AG20443 (cell line): ENCODE measurements at places on chromosomes 11 and 22.

GRCh38 chr22:20109411-20110358 lies 6.2 kb upstream of the RANBP1 start:
- no peak for DNase-seq

- DNase-seq = no peak
Observed at GRCh38 chr11:119103793-119104192, 2.1 kb upstream of the DPAGT1 start.

DNA sequence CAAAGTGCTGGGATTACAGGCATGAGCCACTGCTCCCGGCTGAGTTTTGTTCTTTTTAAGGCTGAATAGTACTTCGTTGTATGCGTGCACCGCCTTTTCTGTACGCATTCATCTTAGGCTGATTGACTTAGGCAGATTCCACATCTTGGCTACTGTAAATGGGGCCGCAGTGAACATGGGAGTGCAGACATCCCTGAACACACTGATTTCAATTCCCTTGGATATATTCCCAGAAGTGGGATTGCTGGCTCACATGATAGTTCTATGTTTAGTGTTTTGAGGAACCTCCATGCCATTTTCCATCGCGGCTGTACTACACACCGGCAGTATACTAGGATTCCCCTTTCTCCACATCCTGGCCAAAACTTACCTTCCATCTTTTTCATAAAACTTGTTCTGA lies 10.4 kb upstream of the ZNF74 start:
- DNase-seq = no peak

DNA sequence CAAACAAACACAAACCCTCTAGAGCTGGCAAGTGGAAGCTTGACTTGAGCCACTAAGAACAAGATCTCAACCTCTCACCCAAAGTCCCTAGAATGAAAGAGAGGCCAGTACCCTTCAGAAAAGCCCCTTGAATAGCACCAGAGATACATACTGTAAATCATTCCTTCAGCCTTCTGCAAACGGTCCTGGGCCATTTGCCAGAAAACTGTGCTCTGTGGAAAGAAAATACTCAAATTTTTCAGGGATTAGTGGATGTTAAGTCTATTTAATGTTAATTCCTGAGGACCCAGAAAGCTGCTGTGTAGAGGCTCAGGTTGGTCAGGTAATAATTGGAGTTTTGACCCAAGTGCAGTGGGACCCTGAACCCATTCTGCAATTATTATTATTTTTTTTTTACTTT lies 16.9 kb downstream of the SERPINH1 start:
- DNase-seq = no peak

DNA sequence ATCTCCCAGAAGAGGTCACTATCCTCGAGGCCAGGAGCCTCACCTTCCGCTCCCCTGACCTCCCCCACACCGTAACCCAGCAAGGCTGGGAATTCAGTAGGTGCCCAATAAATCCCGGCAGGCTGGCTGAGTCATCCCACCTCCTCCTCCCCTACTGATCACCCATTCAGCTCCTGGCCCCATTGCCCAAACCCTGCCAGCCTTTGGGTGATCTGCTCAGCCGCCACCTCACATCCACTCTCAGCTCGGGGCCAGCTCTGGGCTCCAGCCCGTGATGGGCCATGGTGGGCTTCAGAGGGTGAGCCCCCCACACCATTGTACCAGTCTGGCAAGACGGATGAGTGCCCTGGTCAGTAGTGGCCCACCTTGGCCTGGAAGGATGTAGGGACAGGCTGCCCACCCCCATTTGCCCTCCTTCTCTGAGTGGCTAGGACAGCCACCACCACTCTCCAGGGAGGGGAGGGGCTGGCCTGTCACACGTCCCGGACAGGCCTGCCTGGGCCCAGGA lies 8.2 kb downstream of the TRPM5 start:
- no peak for DNase-seq

DNA sequence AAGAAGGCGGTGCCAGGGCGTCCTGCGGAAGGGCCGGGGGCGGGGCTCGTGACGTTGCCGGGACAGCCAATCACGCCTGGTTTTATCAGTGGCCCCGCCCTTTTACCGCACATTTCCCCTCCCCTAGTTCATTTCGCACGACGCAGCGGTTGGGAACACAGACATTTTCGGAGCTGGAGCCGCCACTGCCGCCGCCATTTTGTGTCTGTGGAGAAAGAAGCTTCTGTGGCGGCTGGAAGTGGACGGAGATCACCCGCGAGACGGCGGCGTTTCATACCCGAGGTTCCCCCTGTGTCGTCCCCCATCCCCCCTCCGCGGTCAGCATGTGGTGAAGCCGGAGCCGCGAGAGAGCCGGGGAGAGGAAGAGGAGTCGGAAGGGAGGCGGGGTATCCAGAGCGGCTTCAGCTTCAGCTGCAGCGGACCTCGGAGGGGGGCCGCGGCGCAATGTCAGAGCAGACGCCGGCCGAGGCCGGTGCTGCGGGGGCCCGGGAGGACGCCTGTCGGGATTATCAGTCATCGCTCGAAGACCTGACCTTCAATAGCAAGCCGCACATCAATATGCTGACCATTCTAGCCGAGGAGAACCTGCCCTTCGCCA lies at the start of gene PCF11:
Gene PCF11, plus strand, starts transcription at position 136 of the 598 bp plus-strand sequence. Its CDS starts 309 bp downstream, at position 445.
- DNase-seq = peak; percentile 48

GRCh38 chr11:33500861-33501479 lies 199.7 kb downstream of the C11orf91 start:
- no peak for DNase-seq

DNA sequence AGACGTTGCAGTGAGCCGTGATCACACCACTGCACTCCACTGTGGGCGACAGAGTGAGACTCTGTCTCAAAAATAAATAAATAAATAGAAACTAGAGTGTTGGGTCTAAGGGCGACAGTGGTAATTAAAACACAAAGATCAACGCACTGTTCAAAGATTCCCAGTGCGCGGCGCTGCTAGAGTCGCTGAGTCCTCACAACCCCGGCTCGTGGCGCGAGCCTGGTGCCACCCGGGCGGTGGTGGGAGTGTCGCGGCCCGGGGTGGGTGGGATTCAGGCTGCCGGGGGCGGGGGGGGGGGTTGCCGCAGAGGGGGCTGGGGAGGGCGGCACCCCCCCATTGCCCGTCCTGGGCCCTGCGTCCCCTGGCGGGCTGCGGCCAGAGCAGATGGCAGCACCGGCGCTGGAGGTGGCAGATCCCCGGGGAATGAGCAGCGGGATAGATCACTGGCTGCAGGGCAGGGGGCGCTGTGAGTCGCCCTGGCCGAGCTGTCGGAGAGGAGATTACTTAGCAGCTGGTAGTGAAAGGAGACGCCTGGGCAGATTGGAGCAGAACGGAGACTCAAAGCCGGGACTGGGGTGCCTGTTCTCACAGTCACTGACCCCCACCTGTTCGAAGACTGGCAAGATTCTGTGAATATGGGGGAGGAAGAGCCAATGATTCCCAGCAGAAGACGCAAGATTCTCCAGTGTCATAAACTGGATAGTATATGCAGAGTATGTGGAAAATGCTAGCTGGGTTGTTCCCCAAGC lies 30.2 kb upstream of the APOBEC3A start:
- peak; percentile 61 for DNase-seq

- DNase-seq = no peak
Observed at GRCh38 chr11:116240710-116241109, 532.1 kb downstream of the BUD13 start.

- DNase-seq = no peak
Observed at GRCh38 chr11:118215765-118216164, 9.0 kb downstream of the JAML start.

DNA sequence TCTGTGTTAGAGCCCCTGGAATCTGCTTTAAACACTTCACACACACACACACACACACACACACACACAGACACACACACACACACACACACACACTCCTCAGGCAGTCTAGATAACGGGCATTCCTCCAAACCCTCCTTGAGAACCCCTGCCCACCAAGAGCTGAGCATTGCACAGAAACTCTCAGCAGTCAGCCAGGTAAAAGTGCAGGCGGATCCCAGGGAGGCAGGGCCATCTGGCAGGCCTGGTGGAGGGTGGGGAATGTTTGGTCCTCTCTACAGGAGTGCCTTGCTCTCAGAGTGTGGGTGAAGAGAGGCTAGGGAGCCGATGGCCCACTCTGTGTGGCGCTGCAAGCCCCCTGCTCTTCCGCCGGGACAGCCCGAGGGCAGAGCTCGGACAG lies 190.2 kb downstream of the BUD13 start:
- no peak for DNase-seq

DNA sequence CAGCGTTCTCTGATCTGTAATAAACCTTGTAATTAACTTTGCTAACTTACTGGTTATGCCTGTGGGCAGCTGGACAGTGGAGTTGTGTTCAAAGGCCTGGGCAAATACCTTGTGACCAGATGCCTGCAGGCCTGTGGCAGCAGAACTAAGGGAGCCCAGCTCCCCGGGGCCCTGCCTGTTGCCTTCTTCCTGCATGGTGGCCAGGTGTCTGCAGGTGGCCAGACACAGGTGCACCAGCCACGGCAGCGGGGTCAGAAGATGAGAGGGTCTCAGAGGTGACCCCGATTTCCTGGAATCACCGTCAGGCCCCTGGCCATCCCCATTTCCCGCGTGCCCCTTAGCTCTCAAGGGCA lies 127.2 kb downstream of the OSBP2 start:
- DNase-seq = no peak

GRCh38 chr11:74237541-74237940 lies 66.5 kb downstream of the PPME1 start:
- no peak for DNase-seq

- peak; percentile 43 for DNase-seq
Observed at GRCh38 chr22:22745225-22746060, 101.0 kb downstream of the GGTLC2 start.

DNA sequence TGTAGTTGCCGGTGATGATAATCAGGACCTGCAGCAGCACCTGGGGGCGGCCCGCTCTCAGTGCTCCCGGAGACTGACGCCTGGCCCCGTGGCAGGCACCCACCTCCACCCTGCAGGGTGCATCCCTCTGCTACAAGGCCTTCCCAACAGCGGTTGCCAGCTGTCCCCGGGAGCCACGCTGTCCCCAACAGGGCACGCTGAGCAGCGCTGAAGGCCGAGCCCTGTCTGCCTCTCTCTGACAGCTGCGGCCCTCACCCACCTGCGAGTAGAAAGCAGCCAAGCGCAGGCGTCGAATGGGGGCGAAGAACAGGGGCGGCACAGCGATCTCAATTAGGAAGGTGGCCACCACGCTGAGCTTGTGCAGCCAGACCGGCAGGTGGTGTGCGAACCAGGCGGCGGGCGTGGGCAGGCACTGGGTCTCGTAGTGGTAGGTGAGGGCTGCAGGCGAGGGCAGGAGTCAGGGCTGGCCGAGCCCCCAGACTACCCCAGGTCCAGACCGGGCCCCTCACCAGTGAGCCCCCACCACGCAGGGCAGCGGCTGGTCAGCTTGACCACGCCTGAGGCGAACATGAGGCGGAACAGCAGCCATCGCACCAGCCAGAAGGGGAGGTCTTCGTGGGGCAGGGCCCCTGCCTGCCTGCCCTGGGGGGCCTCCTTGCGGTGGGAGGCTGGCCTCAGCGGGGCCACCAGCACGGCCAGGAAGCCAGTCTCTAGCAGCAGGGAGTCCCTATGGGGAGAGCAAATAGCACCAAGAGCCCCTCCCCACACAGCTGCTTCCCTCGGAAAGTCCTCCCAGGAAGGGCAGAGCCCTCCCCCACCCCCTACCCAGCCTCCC lies 1.5 kb downstream of the LMF2 start:
- DNase-seq = no peak

DNA sequence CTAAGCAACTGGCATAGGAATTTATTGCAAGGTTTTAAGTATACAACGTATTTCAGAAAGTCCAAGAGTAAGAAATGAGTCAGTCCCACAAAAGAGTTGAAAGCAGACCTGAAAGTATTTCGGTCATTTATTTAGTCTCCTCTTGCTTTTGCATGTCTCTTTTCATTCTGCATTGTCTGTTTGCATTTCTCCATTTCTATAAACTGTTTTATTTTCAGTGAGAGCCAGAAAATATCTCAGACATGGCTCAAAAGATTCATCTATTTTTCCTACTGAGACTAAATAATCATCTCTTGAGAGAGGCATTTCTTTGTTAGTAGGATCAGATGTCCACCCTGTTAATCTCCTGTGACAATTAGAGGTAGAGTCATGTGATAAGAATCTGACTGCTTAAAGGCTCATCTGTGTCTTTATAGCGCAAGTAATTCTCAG lies 219.1 kb upstream of the CCDC179 start:
- no peak for DNase-seq

DNA sequence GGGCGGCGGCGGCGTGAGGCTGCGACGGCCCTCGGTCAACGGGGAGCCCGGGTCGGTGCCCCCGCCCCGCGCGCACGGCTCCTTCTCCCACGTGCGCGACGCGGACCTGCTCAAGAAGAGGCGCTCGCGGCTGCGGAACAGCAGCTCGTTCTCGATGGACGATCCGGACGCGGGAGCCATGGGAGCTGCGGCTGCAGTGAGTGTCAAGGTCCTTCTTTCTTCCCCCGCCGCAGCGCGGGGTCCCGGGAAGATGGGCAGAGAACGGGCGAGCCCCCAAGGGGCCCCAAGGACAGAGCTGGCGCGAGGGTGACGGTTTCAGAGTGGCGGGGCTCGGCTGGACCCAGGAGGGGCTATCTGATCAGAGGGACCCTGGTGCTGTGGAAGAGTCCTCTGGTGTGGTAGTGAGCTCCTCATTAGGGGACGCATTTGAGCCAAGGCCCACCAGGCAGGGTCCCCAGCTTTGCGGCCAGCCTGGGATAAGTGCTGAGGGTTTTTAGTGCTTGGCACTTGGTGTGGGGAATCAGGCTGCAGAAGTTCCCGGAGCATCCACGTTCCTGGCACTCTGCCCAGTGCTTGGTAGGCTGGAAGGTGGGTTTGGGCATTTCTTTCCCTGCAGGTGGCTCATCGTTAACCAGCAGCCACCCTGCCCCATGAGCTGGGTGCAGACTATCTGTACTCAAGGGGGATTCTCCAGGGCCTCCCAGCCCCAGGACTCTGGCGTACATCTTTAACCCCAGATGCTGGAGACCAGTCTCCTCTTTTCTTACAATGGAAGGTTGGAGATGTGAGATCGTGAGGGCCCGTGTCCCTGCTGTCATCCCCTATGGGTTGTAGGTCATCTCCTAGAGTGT lies 9.8 kb downstream of the EHBP1L1 start:
- no peak for DNase-seq

GRCh38 chr22:43512279-43512678 lies 100.5 kb downstream of the MPPED1 start:
- no peak for DNase-seq

GRCh38 chr11:9037963-9038362 lies 34.2 kb upstream of the NRIP3 start:
- DNase-seq = no peak

DNA sequence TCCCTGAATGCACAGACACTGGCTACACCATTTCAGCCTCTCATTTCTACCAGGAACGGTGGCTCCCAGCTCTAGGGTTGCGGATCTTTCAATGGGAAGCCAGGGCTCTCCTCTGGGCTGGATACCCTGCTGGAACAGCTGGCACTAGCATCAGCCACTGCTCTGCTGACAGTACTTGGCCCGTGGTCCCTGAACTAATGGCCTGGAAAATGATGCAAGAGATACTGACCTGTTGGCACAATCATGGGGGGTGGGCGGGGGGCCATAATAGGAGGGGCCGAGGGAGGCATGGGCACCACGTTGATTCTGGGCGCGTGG lies 10.7 kb upstream of the TBC1D10A start:
- DNase-seq = no peak

GRCh38 chr22:19831016-19831415 lies 23.7 kb downstream of the GNB1L start:
- no peak for DNase-seq
